ENCODE measurements at places on chromosomes 11 and 22.

- no peak for DNase-seq
Measured at GRCh38 chr11:88301488-88302140, 35.9 kb downstream of the CTSC start.

DNA sequence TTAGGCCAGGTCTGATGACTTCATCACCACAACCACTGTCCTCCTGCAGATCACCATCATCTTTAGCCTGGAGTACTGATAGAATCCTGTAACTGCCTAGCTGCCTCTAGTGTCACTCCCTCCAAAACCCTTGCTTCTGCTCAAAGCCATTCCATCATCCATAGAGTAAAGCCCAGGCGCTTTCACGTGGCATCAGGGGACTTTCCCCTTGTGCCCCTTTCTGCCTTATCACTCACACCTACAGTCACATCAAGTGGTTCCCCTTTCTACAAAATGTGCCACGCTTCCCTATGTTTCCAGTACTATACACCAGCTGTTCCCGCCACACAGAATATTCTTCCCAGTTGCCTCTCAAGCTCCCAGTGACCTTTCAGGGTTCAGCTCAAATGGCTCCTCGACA, 75.9 kb downstream of the MN1 start:
- no peak for DNase-seq

DNA sequence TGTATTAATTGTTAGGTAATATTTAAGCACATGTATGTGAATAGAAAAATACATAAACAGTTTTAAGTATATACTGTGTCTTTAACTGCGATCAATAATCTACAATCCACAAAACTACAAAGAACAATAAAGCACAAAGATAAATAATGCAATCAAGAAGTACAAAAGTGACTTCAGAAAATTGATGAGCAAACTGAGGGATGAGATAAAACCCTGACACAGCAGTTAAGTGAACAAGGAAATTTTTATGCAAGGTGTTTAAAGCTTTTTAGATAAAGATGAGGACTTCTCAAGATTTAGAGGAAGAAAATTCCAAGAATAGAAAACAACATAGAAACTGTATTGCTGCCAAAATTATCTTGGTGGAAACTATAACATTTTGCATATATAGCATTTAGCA, 58.4 kb upstream of the ANGPTL5 start:
- no peak for DNase-seq

GRCh38 chr22:35215993-35216392, 41.3 kb upstream of the HMGXB4 start:
- DNase-seq: no peak

- DNase-seq: no peak
Measured at GRCh38 chr11:26204101-26204500, 127.8 kb upstream of the ANO3 start.

- no peak for DNase-seq
Measured at GRCh38 chr22:32100711-32101110, 57.6 kb downstream of the SLC5A1 start.

GRCh38 chr11:86143087-86144030, 74.5 kb upstream of the PICALM start:
- no peak for DNase-seq

- peak; percentile 68 for DNase-seq
Measured at GRCh38 chr11:121466063-121466794, 13.5 kb upstream of the SORL1-AS1 start.

DNA sequence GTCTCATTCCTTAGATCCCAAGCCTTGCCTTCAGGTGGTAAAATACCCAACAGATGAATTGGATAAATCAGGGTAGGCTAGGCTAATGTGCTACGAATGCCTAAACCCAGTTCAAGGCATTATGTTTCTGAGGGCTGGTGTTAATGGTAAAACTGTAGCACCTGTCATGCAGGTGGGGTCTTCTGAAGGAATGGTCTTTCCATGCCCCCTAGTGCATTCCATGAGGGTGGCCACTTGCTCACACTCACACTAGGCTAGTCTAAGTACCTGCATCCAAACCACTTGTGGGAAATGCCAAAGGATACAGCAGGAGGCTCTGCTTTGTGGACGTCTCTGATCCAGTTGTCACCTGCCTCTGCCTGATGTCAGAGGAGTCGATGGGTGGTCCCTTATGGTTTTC, 24.2 kb upstream of the UCP3 start:
- DNase-seq: no peak

GRCh38 chr11:71294846-71295600, 42.6 kb upstream of the SHANK2 start:
- DNase-seq: no peak

GRCh38 chr11:114317787-114318137, 21.6 kb downstream of the NNMT start:
- DNase-seq: no peak

DNA sequence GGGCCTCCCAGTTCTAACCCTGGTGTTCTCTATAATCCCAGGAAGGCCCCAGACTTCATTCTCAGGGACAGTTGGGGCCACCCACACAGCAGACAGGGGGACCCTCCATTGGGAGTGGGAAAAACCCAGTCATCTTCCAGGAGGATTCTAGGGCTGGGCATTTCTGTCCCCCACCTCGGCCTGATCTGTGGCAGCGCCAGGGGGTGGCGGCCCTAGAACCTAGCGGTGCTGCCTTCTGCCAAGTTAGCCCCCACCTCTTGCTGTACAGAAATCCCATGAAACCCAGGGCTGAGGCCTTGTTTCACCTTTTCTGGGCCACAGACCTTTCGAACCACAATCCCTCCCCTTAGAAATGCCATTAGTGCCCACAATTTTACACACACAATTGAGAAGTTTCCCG, 9.6 kb downstream of the CHST1 start:
- no peak for DNase-seq

DNA sequence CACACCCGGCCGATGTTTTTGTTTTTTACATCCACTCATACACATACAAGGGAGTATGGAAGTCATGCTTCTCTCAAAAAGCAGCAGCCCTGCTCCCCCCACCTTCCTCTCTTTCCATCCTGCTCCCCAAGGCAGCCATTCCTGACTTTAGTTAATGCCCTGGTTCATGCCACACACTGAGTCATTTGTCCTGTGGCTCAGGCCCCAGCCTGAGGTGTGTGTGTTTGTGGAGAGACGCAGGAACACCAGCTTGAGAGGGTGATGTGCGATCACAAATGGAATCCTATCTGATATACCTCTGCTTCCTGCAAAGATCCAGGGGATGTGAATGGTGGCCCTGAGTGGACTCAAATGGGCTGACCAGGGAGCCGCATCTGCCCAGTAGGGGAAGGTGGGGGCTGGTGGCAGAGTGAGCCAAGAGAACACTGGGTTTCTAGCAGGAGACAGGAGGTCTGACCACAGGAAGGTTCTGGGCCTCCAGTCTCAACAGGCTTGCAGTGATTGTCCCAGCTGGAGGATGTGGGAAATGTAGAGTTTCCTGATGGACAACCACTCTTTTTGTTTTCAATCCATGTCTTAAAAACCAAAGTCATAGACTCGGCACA, 86.7 kb downstream of the OSBP2 start:
- DNase-seq: no peak

GRCh38 chr11:5364214-5364613, 12.9 kb downstream of the OR51B6 start:
- DNase-seq: no peak
